ENCODE measurements at places on chromosomes 7 and 10.
A peak's percentile ranks its signal among the peaks of the same experiment; 100 is the strongest.

DNA sequence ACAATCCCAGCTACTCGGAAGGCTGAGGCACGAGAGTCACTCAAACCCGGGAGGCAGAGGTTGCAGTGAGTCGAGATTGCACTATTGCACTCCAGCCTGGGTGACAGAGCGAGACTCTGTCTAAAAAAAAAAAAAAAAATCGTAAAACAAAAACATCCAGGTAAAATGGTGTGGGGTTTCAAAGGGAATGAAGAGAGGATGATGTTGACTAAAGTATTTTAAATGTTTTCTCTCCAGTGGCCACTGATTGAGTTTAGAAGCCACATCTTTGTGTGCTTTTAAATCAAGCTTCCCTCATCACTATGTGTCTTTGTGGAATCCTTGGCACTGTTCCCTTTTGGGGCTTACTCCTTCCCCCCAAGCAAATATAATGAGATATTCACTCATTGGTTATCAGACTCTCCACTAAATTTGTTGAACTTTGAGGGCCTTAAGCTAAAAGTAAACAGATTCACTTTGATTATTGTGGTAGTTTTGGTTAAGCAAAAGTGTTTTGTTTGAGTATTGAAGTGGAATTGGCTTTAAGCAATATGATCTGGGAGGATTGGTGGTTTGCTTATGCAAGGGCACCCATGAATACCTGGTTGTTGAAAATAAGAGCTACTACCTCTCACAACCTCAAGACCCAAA is 162.9 kb downstream of the CDK14 start:
- DNase-seq = no peak

DNA sequence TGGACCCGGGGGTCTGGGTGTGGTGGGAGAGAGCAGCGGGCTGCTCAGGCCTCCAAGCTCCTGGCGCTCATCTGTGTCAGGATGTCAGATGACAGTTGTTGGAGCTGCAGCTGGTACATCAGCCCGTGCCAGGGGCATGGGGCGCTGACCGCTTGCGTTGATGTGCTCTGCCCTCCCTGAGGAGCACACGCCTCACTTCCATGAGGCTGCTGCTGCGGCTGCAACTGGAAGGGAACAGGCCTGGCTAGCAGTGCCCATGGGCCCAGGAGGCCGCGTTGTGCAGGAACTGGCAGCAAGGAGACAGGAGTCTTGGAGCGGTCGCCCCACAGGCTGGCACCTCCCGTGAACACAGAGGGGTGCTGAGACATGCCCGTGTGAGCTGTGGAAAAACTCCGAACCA is 361.3 kb upstream of the MKI67 start:
- DNase-seq = no peak

DNA sequence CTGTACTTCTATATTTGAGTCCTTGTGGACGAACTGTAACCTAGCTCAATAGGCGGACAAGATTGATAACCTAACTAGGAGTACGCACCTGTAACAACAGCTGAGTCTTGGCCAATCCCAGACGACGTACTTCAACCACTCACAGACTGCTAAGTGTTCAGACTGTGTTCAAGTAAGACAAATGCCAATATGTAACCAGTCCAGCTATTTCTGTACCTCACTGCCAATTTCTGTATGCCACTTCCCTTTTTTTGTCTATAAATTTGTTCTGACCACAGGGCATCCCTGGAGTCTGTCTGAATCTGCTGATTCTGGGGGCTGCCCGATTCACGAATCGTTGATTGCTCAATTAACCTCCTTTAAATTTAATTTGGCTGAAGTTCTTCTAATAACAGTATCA is 32.2 kb downstream of the HACD1 start:
- DNase-seq = no peak

DNA sequence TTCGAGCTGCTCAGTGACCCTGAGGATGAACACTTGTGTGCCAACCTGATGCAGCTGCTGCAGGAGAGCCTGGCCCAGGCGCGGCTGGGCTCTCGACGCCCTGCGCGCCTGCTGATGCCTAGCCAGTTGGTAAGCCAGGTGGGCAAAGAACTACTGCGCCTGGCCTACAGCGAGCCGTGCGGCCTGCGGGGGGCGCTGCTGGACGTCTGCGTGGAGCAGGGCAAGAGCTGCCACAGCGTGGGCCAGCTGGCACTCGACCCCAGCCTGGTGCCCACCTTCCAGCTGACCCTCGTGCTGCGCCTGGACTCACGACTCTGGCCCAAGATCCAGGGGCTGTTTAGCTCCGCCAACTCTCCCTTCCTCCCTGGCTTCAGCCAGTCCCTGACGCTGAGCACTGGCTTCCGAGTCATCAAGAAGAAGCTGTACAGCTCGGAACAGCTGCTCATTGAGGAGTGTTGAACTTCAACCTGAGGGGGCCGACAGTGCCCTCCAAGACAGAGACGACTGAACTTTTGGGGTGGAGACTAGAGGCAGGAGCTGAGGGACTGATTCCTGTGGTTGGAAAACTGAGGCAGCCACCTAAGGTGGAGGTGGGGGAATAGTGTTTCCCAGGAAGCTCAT is 1.1 kb downstream of the DDIT4 start:
- DNase-seq = peak; percentile 33

- no peak for DNase-seq
These were observed 133.2 kb upstream of the IGFBP3 start for GRCh38 chr7:46054272-46054671.

DNA sequence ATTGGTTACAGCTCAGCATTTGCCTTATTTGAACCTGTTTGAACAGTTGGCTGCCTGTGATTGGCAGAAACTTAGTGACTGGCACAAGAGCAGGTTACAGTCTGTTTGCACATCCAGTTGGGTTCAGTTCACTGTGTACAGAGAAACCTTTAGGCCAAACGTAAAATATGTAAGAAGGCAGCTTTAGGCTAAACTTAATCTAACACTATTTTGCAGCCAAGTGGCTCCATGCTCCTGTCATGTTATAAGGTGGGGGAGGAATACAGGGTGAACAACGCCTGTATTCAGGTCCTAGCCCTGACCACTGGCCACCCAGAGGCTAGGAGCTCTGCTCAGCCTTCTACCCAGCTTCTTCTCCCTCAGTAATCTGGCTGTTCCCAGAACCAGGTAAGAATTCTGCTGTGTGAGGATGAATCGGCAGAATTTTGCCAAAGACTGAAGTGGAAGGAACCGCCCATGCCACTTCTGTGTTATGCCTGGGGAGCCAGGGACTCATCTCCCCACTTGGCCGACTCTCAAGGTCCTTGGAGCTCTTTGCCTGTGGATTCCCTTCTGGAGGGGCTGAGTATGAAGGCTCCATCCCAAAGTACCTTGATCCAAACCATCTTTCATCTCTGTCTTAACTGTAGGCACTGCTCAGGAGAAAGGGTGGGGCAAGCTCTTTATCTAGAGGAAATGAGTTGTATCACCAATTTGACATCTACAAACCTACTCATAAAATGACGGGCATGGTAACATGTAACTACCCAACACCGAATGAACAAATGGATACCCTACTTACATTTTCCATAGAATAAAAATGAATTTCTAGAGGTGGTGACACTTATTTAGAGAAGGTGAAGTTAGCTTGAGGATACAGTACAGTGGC is 164.4 kb upstream of the NAMPT start:
- no peak for DNase-seq

DNA sequence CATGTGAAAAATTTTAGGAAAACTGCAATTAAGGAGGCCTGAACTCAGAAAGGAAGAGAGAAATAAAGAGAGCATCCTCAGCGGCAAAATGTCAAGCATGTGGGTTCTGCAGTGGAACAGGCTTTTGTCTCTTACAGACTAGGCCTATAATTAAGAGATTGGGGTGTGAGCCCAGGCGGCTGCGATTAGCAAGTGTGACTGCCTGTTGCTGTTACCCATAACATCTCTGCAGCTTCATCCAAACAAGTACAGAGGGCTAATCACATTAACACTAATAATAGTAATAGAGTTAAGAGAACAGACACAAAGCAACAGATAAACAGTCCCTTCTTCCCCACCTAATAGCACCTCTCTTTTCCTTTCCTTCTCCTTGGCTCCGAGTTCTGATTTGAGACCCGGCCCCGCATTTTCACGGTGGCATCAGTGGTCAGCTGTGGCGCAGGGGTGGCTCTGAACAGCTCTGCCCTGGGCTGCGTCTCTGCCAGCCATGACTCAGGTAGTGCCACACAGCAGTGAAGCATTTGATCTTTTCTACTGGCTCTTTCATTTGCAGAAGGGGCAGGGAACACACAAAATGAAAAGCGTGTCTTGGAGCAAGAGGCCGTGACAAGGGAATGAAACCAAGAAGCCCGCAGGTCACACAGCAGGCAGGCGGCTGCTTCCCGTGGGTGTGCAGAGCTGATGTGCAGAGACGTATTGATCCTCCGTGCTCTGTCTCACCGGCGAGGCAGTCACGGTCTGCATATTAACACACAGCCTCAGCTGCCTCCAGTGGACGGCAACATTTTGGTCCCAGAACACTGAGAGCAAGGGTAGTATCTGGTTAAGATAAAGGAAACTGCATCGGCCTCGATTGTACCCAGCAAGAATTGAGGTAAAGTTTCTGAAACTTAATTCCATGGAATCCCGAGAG is 103.1 kb downstream of the KLF6 start:
- DNase-seq = no peak

- no peak for DNase-seq
These were observed 222.1 kb downstream of the ARL4A start for GRCh38 chr7:12909483-12909882.

GRCh38 chr7:41695661-41696322 is 7.1 kb downstream of the INHBA start:
- no peak for DNase-seq

GRCh38 chr7:149690688-149691446 is 82.5 kb downstream of the ZNF467 start:
- DNase-seq = peak; percentile 66

- DNase-seq = no peak
These were observed 21.3 kb upstream of the ARHGAP21 start for GRCh38 chr10:24744946-24745345.

DNA sequence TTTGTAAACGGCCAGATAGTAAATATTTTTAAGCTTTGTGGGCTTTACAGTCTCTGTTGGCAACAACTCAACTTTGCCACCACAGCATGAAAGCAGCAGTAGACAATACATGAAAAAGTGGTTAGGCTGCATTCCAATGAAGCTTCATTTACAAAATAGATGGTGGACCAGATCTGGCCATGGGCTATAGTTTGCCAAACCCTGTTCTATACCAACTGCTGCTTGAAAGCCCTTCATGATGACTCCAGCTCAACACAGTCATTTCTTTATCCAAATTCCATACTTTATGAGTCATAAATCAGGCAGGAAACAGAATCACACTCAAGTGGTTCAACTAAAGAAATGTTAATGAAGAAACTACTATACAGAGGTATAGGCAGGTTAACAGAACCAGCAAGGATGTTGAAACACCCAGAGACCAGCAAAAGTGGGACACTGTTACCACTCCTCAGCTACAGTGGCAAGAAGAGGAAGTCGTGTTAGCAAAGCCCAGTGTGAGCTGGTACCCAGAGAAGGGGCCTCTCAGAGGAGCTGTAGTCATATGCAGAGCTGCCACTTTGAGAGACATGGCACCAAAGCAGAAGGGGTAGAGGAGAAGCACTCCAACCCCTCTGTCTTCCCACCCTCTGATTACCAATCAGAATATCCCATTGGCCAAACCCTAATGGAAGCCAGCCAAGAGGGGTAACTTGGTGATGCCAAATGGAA is 72.5 kb downstream of the PRLHR start:
- no peak for DNase-seq

GRCh38 chr10:77601488-77601887 is 36.1 kb downstream of the KCNMA1 start:
- DNase-seq = no peak

DNA sequence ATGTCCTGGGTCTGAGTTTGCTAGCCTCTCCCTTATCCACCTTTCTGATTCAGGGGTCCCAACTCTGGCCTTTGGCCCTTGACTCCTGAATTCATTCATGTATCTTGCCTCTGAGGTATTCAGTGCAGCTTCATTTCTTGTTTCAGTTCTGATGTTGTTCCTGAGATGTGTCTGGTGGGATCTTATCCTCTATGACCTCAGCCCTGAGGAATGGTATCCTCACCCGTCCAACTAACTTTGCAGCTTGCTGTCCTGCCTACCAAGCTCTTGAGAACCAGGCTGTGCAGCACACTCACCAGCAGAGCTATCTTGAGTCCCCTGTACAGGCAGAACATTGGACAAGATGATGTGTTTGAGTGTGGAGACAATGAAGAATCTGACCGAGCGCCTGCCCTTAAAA is 13.8 kb downstream of the SUFU start:
- DNase-seq = no peak

DNA sequence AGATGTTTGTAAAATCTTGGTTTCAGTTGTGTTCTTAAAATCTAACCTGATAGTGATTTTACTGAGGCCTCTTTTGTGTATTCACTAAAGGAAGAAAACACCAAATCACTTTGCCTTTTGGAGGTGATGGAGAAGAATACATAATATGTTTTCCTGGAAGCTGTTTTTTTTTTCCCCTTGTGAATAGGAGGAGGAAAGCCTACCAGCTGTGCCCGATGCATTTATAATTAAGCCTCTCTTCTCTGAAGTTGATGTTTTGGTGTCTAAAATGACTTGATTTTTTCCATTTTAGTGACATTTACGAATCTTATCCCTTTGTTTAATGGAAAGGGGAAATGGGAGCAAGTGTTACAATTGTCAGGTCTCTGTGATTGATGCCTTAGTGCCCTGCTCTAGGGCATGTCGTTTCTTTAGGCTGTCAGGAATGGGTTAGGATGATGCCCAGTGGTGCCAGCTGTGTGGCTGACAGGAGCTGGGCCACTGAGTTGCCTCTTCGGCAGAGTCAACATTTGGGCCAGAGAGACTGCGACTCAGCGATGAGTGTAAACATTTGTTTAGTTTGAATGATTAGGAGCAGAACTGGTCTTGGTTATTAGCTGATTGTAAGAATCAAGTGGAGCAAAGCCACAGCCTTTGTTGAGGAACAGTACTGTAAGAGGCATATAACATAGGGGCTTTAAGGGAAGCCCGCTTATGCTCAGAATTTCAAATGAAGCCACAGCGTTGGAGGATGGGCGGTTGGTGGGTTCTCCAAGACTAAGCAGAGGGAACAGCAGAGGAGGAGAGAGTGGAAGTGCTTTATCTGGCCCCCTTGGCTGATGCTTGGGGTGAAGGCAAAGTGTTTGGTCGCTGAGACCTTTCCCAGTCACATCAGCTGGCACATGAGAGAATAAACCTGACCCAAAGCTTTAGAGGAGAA is 81.6 kb downstream of the CDK14 start:
- DNase-seq = no peak

DNA sequence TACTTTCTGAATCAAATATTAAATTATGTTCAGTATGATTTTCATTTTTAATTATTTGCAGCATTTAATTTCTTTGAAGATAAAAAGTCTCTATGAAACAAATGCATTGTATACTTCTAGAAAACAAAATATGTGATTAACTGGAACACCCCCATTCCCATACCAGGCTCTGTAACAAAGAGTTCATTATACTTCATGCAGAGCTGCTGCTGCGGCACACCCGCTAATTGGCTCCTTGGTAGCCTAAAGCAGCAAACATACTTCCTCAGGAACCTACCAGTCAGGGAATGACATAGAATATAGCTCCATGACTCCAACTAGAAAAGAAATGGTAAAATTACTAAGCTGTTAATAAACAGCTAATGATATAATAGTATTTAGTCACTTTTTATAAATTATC is 19.3 kb downstream of the RAB11FIP2 start:
- DNase-seq = no peak

- DNase-seq = no peak
These were observed 347.0 kb downstream of the KCNMA1 start for GRCh38 chr10:77290528-77291155.

Measured in NCI-H524 (cell line).